Sigmoid colon (tissue), 7 donors: ENCODE measurements at places on chromosomes 7 and 10. TPM values are rescaled to one million over a fixed set of nuclear protein-coding genes. Genes with fewer than 3 reads are reported as not detected.

GRCh38 chr10:95415621-95416031 is 124.8 kb upstream of the PDLIM1 start:
- DNase-seq, result no peak

- no peak for DNase-seq
These were observed 176.1 kb upstream of the KLF6 start for GRCh38 chr10:3961082-3961481.

DNA sequence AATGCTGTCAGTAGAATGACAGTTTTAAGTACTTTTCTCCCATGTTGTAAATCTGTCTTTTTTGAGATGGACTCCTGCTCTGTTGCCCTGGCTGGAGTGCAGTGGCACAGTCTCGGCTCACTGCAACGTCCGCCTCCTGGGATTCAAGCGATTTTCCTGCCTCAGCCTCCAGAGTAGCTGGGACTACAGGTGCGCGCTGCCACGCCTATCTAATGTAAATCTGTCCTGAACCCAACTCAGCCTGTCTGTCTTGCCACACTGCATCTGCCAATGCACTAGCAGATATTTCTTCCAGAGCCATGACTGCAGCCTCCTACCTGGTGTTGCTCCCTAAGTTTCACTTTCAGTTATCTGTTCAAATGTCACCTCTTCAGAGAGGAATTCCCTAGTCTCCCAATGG is 264.1 kb downstream of the PHF14 start:
- no peak for DNase-seq

DNA sequence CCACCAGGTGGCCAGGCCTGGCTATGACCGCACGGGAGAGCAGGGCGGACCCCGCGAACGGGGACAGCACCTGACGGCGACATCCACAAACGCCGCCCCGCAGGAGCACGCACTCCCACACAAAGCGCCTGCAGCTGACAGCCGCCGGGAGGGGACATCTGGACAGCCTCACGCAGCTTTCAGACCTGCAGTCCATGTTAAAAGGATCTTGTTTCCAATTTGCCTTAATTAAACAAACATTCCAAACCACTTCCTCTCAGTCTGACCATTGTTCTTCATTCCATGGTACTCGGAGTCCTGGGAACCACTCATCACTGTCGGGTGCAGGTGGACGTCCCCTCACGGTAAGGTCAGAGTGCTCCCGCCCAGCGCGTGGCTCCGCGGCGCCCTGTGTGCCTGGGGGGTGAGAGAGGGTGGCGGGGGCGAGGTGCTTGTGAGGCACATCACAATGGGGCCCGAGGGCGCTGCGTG is 5.9 kb upstream of the GPER1 start:
- no peak for DNase-seq

DNA sequence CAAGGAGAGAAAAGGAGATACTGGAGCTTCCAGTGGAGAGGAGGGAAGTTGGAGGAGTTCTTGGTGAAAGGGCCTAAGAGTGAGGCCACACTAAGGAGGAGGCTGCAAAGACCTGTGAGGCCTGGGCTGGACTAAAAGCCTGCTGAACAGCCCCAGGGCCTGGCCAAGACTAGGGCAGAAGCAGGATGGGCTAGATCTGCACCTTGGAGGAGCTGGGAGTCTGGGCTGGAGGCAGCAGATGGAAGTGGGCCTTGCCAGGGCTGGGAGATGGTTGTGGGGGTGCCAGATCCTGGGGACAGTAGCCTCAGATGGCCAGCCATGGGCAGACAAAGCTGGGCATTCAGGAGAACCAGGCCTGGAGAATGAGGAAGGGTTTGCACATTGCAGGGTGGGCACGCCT is 6.5 kb upstream of the PURB start:
- no peak for DNase-seq

DNA sequence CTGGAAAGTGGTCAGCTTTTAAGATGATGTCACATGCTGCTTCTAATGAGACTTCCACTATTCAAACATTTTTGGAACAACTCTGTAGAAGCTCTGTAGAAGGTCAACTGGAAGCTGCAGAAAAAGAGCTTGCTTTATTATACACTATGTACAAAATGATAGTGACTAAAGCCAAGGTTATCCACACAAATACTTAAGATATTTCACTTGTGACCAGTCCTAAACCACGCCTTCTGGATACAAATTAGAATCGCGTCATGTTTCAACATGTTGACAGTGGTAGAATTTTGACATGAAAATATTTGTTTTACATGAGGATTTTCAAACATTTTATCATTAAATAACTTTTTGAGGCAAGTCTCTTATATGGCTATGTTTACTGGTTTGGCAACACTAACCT is 499.6 kb upstream of the PHF14 start:
- no peak for DNase-seq

- no peak for DNase-seq
These were observed 132.4 kb upstream of the RHEB start for GRCh38 chr7:151652111-151652510.

DNA sequence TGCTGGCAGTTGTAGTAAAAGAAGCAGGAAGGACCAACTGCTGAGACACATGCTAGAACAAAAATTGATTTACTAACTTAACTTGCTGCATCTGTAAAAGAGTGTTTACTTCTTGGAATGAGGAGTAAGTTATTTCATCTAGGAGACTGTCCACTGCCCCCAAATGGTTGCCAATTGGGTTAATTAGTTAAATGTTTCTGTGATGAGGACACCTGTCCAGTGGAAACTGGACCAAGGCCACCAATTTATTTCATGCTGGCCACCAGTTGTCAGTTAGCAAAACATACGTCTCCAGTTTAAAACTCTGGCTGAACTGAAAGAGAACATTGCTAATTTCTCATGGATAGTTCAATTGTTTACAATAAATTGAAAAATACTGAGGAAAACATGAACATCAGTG is 191.7 kb downstream of the PPP1R9A start:
- DNase-seq, result no peak

The AGAP9 gene
- total RNA-seq, result 5.4 TPM

- no peak for DNase-seq
These were observed 4.5 kb downstream of the STMP1 start for GRCh38 chr7:135666846-135667245.

The PNPLA8 gene
- total RNA-seq, result 42.9 TPM

DNA sequence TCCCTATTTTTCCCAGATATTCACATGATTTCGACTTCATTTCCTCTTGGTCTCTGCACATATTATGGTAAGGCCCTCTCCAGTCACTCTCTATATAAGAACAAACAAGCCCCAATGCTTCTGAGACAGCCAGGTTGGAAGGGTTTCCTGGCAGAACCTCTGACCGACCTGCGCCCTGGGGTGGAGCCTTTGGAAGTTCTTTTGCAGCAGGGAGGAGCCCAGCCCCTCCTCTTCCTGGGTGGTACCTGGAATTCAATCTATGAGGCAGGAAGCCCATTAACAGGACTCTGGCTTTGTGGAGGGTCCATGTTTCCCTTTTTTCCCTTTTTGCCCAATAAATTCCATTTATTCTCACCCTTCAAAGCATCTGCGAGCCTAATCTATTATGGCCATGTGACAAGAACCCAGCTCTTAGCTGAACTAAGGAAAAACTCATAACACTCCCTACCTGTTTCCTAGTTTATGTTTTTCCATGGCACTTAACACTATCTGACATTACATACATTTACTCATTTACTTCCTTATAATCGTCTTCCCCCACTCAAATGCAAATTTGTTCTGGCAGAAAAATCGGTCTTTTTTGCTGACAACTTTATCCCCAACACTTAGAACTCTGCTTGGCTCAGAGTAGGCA is 92.5 kb upstream of the FRMD4A start:
- no peak for DNase-seq
